NCI-H510A (cell line): ENCODE measurements at places on chromosomes 12 and 14.
A peak's percentile ranks its signal among the peaks of the same experiment; 100 is the strongest.

- DNase-seq, result no peak
Measured at GRCh38 chr14:21025371-21026273, 761 bp upstream of the NDRG2 start.

GRCh38 chr14:99971941-99972747 is 93.1 kb upstream of the EVL start:
- no peak for DNase-seq

- no peak for DNase-seq
Measured at GRCh38 chr14:82482345-82482744, 948.7 kb upstream of the SEL1L start.

DNA sequence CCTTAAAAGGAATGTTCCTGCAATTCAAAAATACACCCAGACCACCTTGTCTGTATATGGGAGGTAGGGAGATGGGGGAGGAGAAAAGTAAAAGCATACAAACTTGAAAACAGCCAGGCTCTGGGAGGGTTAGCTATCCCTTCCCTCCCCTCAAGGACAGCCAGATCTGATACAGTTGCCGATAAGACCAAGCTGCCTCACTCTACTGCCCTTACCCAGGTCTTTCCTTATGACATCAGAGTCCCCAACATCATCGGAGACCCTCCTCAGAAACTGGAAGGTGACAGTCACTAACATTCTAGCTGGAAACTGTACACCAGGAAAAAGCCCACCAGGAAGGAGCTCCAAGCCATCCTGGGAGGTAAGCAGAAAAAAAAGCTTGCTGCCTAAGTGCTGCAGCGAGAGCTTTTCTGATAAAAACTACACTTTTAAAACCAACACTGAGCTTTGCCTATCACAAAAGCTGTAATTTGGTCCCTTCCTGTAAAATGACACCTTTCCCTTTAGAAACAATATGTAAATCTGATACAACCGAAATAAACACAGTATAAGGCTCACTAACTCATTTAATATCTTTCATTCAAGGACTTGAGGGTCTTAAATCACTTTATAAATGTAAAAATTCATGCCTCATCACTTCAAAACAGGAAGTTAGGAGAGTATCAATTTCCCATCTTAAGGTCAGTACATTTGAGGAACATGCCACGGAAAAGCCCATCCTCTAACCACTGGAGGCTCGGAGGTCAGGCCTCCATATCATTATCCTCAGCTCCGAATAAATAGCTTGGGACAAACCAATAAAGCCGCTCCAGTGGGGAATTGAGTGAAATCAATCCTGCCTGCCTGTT is 20.4 kb upstream of the PLEKHH1 start:
- no peak for DNase-seq

DNA sequence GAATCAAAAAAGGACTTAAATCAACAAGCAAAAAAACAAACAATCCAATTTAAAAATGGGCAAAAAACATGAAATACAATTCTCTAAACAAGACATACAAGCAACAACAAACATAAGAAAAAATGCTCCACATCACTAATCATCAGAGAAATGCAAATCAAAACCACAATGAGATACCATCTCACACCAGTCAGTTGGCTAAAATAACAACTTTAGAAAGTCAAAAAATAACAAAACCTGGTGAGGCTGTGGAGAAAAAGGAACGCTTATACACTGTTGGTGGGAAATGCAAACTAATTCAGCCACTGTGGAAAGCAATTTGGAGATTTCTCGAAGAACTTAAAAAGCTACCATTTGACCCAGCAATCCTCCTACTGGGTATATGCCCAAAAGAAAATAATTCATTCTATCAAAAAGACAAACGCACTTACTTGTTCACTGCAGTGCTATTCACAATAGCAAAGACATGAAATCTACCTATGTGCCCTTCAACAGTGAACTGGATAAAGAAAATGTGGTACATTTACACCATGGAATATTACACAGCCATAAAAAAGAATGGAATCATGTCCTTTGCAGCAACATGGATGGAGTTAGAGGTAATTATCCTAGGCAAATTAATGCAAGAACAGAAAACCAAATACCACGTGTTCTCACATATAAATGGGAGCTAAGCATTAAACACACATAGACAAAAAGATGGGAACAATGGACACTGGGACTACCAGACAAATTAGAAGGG is 26.9 kb downstream of the PRKD1 start:
- DNase-seq, result no peak

DNA sequence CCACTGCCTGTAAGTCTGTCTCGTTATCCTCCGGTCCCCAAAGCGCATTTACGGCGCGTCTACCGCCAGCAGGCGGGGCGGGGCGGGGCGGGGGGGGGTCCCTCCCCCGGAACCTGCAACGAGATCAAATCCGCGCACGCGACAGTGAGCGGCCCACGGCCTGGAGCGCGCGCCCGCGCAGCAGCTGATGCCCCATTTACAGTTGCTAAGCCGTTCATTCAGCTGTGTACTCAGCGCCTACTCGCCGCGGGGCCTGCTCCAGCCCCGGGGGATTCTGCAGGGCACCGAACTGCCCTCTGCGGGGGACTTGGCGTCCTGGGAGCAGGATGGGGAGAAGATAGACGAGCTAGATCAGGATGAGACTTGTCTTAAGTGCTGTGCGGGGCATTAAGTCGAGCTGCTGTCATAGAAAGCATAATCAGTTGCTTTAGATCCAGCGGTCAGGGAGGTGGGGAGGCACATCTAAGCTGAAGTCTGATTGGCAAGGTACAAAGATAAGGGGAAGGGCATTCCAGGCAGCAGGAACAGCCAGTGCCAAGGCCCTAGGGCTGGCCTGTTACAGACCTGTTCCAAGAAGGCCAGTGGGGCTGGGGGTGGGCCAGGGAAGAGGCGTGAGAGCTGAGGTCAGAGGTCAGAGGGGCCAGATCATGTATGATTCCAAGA is 1.4 kb upstream of the CCDC85C start:
- peak; percentile 58 for DNase-seq

GRCh38 chr12:119415714-119416113 is 81.2 kb downstream of the CCDC60 start:
- DNase-seq, result no peak

DNA sequence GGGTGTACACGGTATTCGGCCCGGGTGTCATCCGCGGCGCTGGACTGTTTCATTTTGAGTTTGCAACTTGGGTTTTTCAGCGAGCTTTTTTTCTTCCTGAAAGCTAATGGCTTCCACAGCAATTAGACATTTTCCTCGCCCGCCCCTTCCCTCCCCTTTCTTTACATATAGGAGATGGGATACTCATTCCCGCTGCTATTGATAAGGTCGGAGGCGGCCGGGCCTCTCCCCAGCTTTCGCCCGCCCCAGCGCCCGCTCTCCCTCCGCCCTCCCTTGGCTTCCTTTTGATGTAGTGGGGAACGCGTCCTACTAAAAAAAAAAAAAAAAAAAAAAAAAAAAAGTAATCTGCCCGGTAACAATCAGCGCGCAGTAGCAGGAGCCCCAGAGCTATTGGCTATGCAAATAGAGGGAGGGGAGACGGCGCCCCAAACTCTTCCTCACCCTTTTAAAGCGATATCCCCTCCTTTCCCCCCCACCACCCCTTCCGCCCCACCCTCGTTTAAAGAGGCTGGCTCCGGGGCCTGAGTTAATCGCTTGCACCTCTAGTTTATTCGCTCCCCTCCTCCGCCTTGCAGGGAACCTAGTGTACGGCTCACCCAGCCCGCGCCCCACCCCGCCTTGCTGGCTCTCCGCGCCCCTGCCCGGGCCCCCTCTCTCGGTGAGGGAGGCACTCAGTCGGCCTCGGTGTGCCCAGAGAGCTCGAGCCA is 1.7 kb upstream of the CCND2 start:
- DNase-seq, result no peak

- no peak for DNase-seq
Measured at GRCh38 chr14:61337893-61338292, 16.5 kb downstream of the PRKCH start.

GRCh38 chr14:28877923-28878322 is 111.3 kb downstream of the FOXG1 start:
- no peak for DNase-seq

DNA sequence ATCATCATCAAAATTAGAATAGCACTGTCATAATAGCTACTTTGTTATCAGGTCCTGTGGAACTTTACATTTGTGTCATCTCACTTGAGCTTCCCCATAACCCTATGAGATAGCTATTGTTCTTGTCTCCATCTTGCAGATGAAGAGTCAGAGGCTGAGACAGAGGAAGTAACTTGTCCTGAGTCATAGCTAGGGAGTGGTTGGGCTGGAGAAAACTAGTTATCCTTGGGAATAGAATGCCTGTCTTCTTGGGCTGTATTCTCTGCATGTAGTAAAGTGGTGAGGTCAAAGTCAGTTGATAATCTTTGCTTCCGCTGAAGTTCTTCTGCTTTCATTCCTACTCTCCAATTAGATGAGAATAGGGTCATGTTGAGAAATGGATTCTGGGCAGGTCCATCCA is 117.0 kb downstream of the SMOC1 start:
- DNase-seq, result no peak

DNA sequence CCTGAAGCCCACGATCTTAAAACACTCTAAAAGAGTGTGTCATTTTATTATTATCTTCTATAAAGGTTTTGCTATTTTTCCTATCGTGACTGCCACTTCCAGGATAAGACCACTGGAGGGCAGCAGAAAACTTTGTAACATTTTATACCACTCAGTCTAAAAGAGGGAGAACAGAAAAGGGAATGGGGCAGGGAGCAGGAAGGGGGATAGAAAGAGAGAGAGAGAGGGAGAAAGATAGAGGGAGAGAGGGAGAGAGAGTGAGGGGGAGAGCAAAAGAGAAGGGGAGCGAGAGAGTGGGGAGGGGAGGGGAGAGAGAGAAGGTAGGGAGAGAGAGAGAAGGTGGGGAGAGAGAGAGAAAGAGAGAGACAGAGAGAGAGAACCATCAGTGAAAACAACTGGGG is 2.0 kb upstream of the ART4 start:
- DNase-seq, result no peak

DNA sequence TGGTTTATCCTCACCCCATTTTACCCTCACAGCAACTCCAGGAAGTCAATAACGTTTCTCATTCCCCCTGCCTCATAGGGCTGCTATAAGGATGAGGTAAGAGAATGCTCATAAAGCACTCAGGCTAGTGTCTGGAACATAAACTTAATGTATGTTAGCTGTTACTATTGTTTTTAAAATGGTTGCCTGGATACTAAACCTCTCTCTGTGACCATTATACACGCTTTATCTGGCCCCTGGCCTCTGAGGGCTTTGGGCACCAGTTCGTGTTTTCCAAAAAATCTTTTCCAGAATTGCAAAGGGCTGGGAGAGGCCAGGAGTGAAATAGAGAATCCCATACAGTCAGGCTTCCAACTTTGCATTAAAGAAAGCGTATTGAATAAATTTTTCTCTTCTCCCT is 113.9 kb downstream of the KTN1 start:
- no peak for DNase-seq

GRCh38 chr12:109266106-109266879 is 42.8 kb downstream of the FOXN4 start:
- no peak for DNase-seq

GRCh38 chr12:99493197-99493596 is 154.4 kb upstream of the GARIN6 start:
- DNase-seq, result no peak

DNA sequence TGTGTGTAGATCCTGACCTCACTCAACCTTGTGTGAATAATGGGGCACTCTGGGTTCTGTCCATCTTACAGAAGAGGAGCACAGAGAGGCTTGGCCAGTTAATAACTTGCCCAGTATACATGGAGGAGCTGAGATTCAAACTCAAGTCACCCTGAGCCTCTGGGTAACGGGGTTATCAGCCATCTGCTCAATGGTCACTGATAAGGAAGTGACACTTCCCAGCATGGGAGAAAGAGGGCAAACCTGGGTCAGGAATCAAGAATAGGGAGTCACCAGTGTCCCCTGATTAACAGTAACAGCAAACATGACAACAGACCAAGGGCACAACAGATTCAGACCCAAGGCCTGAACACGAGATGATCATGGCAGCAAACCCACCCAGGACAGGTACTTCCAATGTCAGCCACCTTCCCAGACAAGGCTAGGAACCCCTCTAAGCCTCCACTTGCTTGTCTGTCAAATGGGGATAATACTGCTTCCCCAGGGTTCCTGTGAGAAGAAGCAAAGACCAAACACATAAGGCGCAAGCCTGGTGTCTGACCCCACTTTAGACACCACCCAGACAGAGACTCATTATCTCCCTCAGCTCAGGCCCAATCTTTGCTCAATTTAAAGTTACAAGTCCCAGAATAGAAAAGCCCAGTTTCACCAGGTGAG is 3.6 kb downstream of the CCDC85C start:
- DNase-seq, result no peak

DNA sequence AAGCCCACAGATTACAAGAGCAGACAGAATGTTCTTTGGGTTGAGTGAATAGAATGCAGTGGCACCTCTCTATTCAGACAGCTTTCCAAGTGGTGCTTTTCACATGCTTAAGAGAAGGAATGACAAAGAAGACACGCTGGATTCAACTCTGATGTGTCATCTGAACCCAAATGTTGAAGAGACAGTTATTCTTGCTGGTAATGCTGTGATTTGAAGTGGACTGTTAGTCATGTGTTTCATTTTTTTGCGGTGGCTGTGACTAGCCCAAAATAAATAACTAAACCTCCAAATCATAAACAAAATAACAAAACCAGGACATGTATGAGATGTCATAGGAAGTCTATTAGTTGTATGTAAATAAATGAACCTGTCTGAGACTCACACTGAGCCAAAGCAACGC is 391.8 kb upstream of the PRICKLE1 start:
- no peak for DNase-seq

DNA sequence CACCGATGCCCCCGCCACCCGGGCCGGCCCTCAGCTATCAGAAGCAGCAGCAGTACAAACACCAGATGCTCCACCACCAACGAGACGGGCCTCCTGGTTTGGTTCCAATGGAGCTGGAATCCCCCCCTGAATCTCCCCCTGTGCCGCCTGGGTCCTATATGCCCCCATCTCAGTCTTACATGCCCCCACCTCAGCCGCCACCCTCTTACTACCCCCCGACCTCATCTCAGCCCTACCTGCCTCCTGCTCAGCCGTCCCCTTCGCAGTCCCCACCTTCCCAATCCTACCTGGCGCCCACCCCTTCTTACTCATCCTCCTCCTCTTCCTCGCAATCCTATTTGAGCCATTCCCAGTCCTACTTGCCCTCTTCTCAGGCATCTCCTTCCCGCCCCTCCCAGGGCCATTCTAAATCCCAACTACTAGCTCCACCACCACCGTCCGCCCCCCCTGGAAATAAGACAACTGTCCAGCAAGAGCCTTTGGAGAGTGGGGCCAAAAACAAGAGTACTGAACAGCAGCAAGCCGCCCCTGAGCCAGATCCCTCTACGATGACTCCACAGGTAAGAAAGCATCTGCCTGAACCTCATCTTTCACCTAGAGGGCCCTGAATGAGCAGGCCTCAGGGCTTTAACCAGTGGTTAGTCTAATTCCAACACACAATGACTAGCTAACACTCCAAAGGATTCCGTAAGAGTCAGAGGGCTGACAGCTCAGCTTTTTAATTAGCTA is 851 bp downstream of the YLPM1 start:
- no peak for DNase-seq

GRCh38 chr12:4701395-4702190 is 18.6 kb upstream of the GALNT8 start:
- DNase-seq, result no peak

- no peak for DNase-seq
Measured at GRCh38 chr14:33016613-33017012, 77.9 kb downstream of the NPAS3 start.
